ENCODE measurements at places on chromosomes 6 and 20.

DNA sequence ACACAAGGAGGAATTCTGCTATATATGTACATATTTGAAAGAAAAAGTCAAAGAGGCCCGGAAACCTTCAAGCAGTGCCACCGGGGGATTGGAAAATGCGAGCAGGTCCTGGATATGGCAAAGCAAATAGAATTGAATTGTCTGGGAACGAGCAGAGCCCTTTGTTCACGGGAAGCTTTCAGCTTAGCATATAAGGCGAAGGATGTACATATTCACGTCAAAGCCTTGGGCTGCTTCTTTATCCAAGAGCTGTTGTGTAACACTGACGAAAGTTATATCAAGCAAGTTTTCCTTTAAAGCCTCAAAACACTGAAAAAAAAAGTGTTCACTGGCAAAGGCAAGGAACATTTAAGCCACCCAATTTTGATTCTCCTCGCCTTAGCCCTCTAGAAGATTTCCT lies 171.0 kb downstream of the GPX5 start:
- no peak for DNase-seq

DNA sequence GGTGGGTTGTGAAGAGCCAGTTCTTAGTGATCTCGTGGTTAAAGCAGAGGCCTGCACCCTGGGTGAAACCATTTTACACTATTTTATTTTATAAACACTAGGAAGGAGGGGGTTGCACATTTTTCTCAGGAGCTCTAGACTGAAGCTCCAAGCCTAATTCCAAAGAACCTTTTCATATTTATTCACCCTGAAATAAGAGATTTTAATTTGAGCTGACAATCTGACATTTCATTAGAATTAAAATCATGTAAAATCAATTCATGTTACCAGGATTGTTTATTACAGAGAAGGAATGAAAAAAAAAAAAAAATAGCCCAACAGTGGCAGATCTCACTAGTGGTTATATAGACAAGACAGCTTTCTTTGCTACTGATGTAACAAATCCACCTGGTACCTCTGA lies 222.5 kb upstream of the SOX4 start:
- no peak for DNase-seq

- no peak for DNase-seq
Measured at GRCh38 chr6:170165085-170165470, 125.8 kb downstream of the DLL1 start.

GRCh38 chr6:25312034-25312620 lies 33.0 kb downstream of the CARMIL1 start:
- no peak for DNase-seq

GRCh38 chr6:150026976-150027805 lies 1.9 kb upstream of the RAET1L start:
- no peak for DNase-seq

DNA sequence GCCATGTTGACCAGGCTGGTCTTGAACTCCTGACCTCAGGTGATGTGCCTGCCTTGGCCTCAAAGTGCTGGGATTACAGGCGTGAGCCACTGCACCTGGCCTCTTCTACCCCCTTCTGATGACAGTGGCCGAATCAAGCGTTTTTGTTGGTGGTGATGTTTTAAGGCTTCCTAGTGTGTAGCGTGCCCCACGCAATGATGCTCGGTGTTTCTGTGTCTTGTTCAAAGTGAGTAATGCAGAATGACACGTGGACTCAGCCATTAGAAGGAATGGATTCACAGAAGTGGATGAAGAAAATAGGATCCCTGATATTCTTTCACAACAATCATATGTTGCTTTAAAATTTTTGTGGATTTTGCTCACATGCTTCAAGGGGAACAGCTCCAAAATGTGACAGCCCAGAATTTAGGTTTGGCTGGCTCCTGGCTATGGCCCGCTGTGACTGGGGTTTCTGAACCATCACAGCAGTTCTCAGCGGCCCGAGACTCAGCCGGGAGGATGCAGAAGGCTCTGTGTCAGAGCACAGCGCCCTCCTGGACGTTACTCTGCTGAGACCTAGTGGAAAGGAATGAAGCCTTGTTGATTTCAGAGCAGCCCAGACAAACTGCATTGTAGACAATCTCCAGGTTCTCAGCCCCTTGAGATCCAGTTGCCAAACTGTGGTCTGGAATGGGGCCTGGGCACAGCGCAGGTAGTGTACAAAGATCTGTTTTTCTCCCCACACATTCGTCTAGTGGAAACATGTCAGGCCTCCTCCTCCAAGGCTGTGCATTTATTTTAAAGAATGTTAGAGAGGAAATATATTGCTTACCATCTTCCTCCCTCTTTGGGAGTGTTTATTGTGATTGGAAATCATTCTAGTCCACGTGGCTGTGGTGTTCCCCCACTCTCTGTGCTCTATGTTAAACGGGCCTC lies 57.6 kb upstream of the TIAM2 start:
- DNase-seq: no peak

GRCh38 chr6:16927205-16927604 lies 165.9 kb upstream of the ATXN1 start:
- no peak for DNase-seq

- peak; percentile 82 for DNase-seq
Measured at GRCh38 chr6:159941286-159942113, 27.4 kb upstream of the IGF2R start.

- no peak for DNase-seq
Measured at GRCh38 chr20:45394221-45395113, 13.6 kb upstream of the DBNDD2 start.

DNA sequence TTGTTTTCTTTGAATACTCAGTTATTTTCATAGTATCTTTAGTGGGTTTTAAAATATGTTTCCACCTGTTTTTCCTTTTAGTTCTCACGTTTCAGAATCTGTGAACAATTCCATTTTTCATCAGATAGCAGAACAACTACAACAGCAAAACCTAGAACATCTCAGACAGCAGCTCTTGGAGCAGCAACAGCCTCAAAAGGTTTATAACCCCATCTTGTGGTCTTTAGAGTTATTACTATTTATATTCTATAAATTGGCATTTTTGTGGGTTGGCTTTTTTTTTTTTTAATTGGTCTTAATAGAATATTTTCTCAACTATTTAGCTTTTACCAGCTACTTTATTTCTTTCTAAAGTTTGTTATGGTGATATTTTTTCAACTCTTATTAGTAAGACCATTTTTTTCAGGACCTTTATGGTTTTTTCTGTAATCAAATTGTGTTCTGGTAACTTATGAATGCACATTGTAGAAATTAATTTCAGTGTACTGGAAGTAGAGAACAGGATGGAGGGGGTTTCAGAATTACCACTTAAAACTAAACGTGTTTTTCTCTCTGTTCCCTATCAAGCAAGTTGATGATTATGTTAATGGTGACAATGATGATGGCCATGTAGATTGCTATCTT lies 72.2 kb downstream of the SCAF8 start:
- DNase-seq: no peak

GRCh38 chr6:17269840-17270239 lies 11.3 kb upstream of the RBM24 start:
- no peak for DNase-seq

DNA sequence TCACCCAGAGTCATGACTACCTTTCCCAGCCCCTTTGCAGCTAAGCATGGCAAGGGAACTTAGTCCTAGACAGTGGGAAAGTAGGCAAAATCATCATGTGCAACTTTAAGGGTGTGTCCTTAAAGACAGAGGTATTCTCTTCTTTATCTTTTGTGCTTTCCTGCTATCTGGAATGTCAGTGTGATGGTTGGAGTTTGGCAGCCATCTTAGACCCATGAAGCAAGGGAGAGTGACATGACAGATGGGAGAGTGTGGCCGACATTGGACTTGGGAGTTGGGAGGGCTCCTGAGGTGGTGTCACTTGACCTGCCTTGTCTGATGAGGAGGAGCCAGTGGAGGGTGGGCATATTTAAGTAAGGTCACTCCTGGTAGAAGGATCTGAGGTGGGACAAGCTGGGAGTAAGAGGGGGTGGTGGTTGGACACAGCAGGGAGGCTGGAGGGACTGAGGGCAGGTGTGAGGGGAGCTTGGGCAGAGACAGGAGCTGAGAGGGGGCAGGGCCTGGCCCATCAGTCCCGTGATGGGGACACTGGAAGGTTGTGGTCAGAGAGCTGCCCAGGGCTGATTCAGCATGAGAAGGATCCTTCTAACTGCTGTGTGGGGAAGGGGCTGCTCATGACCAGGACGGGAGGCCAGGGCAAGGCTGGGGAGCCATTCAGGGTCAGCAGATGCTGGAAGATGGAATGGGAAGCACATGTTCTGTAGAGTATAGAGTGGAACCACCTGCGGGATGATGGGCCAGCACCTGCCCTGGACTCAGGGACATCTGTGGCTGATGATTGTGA lies 29.5 kb upstream of the SULF2 start:
- DNase-seq: no peak

DNA sequence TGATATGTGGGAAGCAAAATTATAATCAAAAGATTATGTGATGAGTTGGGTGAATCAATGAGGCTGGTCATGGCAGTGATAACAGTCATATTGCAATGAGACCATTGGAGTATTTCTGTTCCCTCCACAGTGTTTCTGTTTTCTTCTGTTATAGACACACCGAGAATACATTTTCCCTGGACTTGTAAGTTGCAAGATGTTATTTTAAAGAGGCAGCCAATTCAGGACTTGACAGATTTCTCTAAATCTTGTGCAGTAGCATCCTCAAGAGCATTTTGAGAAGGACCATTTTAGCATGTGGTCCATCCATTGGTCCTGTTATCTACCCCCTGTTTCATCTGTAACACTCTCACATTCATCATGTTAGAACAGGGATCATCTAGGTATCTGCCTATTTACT lies 55.6 kb downstream of the NKAIN2 start:
- DNase-seq: no peak

DNA sequence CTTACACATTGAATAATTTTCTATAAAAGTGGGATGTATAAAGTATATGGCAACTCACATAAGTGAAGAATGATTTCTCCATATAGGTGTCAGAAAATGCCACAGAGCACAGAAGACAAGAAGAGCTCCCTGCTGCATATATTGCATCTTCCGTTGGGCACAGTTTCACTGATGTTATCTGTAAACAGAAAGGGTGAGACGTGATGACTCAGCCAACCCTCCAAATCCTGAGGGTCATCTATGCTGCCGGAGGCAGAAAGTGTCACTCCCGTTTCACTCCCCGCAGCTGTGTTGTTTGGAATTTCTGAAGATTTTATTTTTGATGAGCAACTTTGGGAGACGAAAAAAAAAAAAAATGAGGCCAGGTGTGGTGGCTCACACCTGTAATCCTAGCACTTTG lies 644.1 kb downstream of the C6orf118 start:
- DNase-seq: no peak

GRCh38 chr20:57094252-57094891 lies 172.1 kb downstream of the BMP7 start:
- no peak for DNase-seq

DNA sequence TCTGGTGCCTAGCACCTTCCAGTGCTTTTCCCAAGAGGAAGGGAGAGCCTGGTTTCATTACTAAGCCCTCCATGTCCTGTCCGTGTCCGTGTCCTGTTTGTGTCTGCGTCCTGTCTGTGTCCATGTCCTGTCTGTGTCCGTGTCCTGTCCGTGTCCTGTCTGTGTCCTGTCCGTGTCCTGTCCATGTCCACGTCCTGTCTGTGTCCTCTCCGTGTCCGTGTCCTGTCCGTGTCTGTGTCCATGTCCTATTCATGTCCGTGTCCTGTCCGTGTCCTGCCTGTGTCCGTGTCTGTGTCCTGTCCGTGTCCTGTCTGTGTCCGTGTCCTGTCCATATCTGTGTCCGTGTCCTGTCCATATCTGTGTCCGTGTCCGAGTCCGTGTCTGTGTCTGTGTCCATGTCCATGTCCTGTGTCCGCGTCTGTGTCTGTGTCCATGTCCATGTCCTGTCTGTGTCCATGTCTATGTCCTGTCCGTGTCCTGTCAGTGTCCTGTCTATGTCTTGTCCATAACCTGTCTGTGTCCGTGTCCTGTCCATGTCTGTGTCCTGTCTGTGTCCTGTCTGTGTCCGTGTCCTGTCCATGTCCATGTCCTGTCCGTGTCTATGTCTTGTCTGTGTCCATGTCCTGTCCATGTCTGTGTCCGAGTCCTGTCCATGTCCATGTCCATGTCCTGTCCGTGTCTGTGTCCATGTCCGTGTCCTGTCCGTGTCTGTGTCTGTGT lies 54.4 kb upstream of the BHLHE23 start:
- DNase-seq: no peak

GRCh38 chr6:85600713-85601313 lies 7.2 kb upstream of the SNX14 start:
- no peak for DNase-seq

DNA sequence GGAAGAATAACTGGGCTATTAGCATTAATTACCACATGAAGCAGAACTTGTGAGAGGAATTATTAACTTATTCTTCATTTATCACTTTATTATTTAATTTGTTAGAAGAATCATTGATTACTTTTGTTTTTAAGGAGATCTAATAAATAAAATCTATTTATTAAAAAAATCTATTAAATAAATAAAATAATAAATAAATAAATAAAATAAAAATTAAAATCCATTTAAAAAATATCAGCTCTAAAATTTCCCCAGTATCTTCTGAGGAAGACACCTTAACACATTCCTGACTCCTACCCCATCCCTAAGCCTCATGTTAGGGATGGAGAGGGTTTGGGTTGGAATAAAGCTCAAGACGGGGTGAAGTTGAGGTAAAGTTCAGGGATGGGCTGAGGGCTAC lies 231.4 kb downstream of the CLIC5 start:
- no peak for DNase-seq

GRCh38 chr20:61902221-61902869 lies 163.3 kb downstream of the TAF4 start:
- DNase-seq: no peak

GRCh38 chr6:133704371-133704770 lies 184.5 kb upstream of the TCF21 start:
- no peak for DNase-seq

- no peak for DNase-seq
Measured at GRCh38 chr6:104884867-104885517, 25.3 kb upstream of the HACE1 start.

GRCh38 chr6:6515691-6516607 lies 72.6 kb upstream of the LY86 start:
- peak; percentile 79 for DNase-seq

DNA sequence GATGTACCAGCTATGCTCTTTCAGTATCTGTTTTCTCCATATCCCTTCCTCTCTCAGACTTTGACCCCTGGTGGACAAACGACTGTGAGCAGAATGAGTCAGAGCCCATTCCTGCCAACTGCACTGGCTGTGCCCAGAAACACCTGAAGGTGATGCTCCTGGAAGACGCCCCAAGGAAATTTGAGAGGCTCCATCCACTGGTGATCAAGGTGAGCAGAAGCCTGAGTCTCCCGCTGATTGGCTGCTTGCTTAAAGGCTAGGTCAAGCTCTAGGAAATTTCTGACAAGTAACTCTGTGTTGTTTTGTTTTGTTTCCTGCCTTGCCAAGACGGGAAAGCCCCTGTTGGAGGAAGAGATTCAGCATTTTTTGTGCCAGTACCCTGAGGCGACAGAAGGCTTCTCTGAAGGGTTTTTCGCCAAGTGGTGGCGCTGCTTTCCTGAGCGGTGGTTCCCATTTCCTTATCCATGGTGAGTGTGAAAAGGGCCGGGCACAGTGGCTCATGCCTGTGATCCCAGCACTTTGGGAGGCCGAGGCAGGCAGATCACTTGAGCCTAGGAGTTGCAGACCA lies 28.6 kb downstream of the C6orf89 start:
- peak; percentile 82 for DNase-seq

GRCh38 chr20:62739067-62739466 lies 30.4 kb downstream of the NTSR1 start:
- DNase-seq: no peak
